Right atrium auricular region (tissue), 2 donors: ENCODE measurements at places on chromosomes 2 and 18.

- DNase-seq = no peak
Measured at GRCh38 chr18:34701911-34702310, 8.2 kb upstream of the DTNA start.

- no peak for DNase-seq
Measured at GRCh38 chr2:2455151-2455550, 124.1 kb upstream of the MYT1L start.

- no peak for DNase-seq
Measured at GRCh38 chr2:229779650-229780049, 65.3 kb upstream of the DNER start.

- no peak for DNase-seq
Measured at GRCh38 chr18:26207937-26208336, 18.3 kb upstream of the TAF4B start.

- no peak for DNase-seq
Measured at GRCh38 chr2:445896-446295, 158.0 kb upstream of the ALKAL2 start.

- DNase-seq = no peak
Measured at GRCh38 chr2:145597006-145597405, 1077.1 kb upstream of the ZEB2 start.

- no peak for DNase-seq
Measured at GRCh38 chr2:10960606-10961489, 49.1 kb downstream of the KCNF1 start.

DNA sequence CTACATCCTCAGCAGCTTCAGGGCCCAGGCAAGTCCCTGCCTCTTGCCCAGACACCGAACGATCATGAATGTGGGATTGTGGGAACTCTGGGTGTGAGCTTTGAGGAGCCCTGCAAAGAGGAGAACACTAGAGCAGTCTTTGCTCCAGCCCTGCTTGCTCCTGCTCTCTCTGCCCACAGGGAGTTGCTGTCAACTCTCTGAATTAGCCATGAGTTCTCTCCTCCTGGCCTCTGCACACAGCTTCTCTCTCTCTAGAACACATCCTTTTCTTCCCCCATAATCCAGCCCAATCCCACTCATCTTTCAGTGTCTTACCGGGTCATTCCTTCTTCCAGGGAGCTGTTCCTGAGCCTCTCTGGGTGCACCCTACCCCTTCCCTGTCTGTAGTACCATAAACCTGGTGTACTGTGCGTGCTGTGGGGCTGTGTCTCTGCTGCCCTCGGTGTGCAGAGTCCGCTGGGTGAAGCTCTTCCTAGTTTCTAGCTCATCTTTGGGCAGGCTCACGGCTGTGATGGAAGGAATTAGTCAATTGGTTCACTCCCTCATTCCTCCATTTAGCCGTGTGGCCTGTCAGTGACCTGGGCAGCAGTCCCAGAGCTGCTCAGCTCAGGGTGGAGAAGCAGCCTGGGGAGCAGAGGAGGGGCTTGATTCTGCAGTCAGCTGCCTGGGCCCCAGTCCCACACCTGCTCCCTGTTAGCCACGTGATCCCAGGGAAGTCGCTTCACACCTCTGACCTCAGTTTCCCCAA lies 132.9 kb upstream of the HDAC4 start:
- DNase-seq = no peak

- no peak for DNase-seq
Measured at GRCh38 chr18:10485475-10485874, 31.0 kb downstream of the APCDD1 start.
